Stimulated activated CD4-positive, alpha-beta T cell treated with anti-CD3 and anti-CD28 coated beads, Interleukin-1b, Interleukin-23, amount 100 ng/mL, for 48 hours (primary cell): ENCODE measurements at places on chromosomes 13 and 19.

- no peak for DNase-seq
Measured at GRCh38 chr19:46298479-46299003, 1.7 kb downstream of the HIF3A start.

DNA sequence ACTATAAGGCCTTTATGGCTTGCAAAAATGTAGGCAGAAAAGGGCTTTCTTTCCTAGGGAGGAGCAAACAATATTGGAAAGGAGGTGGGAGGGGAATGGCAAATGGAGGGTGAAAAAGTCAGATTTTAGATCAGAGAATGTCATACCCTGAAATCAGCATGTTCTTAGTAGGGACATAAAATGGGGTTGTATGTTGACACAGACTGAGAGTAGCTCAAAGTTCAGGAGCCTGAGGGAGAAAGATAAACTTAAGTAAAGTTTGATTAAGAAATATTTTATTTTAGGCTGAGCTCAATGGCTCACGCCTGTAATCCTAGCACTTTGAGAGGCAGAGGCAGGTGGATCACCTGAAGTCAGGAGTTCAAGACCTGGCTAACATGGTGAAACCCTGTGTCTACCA lies 83.8 kb downstream of the ZNF737 start:
- no peak for DNase-seq

DNA sequence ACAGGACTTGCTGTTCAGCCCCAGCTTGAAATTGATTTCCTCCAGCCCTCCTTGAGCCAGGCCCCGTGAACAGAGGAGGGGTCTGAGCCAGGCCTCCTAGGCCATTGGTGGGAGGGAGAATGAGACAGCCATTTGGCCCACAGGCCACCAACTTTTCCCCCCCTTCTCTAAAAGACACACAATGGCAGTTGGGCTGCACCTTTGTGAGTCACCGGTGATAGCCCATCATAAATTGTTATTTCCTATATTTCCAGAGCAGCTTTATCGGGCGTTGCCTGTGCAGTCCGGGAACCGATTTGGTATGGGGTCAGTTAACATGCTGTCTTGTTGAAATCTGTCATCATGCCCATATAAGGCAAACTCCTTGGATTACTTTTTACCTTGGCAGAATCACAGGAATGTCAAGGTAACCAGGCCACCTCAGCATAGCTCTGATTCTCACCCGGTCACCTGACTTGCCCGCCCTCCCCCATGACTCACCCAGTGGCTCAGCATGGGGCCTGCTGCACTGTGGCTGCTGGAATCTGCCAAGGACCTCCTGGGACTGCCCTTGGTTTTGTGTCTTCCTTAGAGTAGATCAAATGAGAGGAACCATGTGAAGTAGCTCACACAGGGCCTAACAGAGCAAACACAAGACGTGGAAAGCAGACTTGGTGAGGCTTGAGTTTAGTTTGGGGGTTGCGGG lies 36.1 kb downstream of the ACTN4 start:
- DNase-seq = peak; percentile 58

- DNase-seq = no peak
Measured at GRCh38 chr13:33089311-33089710, 73.1 kb downstream of the KL start.

DNA sequence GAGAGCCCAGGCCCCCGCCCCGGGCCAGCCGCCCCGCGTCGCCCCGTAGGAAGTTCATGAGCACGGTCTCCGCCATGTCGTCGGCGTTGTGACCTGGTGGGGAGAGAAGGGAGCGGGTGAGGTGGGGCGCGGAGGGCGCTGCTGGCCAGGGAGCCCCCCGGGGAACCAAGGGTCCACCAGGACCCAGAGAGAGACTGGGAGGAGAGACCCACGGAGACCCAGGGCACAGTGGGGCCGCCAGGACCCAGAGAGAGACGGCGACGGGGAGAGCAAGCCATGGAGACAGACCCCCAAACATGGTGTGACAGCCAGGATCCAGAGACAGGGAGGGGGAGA lies 9.2 kb downstream of the CTU1 start:
- no peak for DNase-seq

DNA sequence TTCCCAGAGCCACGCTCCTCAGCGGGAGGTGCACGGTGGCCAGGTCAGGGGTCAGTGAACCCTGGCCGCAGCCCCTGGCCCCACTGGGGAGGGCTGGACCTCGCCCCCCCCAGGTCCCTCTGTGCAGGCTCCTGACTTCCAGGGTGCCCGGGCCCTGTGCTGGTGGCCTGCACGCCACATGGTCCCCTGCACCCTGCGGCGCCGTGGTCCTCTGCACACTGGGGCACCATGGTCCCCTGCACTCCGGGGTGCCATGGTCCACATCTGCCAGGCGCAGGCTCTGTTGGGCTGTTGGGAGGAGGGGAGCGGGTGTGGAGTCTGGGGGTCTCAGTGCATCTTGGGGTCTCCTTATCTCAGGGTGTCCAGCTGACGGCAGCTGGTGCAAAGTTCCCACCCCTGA lies 23.3 kb upstream of the TMEM255B start:
- no peak for DNase-seq

DNA sequence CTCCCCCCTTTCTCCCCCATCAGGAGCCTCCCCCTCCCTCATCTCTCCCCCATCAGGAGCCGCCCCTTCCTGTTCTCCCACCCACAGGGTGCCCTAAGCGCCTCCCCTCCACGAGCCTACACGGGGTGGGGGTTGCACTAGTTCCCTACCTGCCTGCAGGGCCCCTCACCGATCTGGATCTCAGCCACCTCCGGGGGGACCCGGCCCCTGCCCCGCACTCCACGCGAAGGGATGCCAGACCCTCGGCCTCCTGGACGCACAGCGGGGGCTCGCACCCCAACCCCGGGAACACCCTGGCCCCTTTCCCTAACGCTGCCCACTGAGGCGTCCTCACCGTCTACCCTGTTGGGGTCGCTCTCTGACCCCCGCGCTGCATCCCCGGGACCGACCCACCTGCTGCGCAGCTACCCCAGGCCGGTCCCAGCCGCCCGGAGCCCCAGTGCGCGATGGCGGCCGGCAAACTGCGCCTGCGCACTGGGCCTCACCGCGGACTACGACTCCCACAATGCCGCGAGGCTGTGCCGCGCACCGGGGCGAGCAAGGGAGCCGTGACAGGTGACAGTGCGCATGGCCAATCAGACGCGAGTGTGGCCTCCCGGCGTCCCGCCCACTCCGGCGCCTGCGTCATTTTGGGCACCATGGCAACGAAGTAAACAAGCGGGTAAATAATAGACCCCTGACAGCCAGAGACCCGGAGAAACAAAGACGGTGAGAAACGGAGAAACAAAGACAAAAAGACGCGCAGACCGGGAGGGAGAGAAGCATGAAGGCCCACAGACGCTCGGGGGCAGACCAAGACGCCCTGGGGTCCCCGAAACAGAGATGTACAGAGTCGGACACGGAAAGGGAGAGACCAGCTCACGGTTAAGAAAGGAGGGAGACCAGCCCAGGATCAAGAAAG lies at the start of gene ZSCAN18:
TSS of gene ZSCAN18 (minus strand) at position 451 of the 901 bp plus-strand sequence. CDS start 7,964 bp downstream, outside the sequence.
- DNase-seq = peak; percentile 96

DNA sequence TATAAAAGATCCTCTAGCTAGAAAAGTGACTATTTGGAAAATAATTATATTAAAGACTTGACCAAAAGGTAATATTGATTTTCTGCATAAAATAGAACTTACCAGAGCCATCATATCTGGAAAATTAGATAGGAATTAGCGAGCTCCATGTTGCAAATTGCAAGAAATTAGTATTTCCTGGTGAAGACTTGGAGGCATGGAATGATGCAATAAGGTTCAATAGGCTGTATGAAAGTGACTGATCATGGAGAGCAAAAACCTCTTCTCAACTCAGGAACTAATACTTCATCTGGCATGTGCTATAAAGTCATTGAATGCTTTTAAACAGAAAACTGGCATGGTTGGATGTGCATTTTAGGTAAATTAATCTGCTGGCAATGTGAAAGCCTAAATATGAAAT lies 66.3 kb upstream of the UFM1 start:
- no peak for DNase-seq

GRCh38 chr19:13214036-13214730 lies 64.0 kb downstream of the IER2 start:
- no peak for DNase-seq
